ENCODE measurements at places on chromosomes 4 and X. TPM values are rescaled to one million over a fixed set of nuclear protein-coding genes. Genes with fewer than 3 reads are reported as not detected.

Gene SLC6A8
- total RNA-seq, result 43.4 TPM

Gene XAGE2
- total RNA-seq, result not detected

- DNase-seq, result no peak
Observed at GRCh38 chrX:21255032-21255618, 119.1 kb upstream of the CNKSR2 start.

GRCh38 chrX:11363069-11363594 lies 69.9 kb downstream of the AMELX start:
- DNase-seq, result no peak

GRCh38 chrX:7027071-7027470 lies 120.4 kb upstream of the STS start:
- no peak for DNase-seq

GRCh38 chr4:187416216-187416615 lies 579.4 kb upstream of the ZFP42 start:
- no peak for DNase-seq

DNA sequence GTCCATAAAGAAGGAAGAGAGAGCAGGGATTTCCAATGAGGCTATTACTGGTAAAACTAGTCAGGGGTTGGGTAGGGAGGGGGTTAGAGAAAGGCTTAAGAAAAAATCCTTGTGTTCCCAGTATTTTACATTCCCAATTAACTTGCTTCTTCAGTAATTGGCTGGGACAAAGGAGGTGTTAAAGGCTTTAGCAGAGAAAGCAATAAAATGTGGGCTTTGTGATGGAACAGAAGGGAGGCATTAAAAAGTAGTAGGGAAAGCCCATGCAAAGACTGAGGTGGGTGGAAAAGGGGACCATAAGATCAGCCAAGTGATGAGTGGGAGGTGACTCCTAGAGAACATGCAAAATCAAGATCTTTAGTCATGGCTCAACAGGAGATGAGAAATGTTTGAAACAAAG lies 1467.2 kb downstream of the RPA4 start:
- no peak for DNase-seq

- DNase-seq, result no peak
Observed at GRCh38 chr4:7330031-7330596, 104.6 kb downstream of the PSAPL1 start.

DNA sequence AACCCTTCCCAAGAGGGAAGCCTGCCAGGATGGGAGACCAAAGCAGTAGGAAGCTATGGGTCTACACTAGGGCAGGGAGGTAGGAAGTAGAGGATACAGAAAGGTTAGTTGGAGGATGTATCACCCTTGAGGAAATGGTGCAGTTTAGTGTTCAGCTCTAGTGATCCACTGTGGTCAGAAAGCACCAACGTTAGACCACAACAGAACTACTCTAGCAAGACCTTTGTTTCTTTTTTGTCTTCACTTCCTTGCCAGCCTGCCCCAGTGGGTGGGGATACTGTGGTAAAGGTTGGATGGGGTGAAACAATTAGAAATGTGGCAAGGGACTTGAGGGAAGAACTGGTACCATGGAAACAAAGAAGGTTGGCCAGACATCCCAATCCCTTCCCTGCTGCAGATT lies 83.3 kb downstream of the DDIT4L start:
- DNase-seq, result no peak

DNA sequence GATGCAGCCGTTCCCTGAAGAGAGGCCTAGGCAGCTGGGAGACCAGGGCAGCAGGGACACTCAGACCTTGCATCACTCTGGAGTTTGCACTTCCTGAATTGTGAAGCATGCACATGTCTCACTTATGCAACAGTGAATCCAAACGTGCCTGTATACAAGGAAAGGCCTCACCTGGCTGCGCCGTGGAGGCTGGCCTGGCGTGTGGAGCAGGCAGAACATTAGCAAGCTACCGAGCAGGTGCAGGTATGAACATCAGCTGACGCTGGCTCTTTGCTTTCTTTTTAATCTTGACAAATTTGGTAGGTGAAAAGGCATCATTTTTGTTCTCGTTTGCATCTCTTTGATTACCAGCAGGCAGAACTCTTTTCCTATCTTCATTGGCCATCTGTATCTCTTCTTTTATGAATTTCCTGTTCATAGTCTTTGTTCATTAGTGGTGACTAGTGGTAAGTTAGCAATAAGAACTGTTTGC lies 37.1 kb upstream of the IRAK1 start:
- no peak for DNase-seq

- no peak for DNase-seq
Observed at GRCh38 chr4:56979421-56980072, 851 bp downstream of the POLR2B start.

- no peak for DNase-seq
Observed at GRCh38 chr4:56575820-56576429, 70.3 kb downstream of the ARL9 start.

- no peak for DNase-seq
Observed at GRCh38 chr4:147110473-147111367, 165.1 kb upstream of the TTC29 start.

DNA sequence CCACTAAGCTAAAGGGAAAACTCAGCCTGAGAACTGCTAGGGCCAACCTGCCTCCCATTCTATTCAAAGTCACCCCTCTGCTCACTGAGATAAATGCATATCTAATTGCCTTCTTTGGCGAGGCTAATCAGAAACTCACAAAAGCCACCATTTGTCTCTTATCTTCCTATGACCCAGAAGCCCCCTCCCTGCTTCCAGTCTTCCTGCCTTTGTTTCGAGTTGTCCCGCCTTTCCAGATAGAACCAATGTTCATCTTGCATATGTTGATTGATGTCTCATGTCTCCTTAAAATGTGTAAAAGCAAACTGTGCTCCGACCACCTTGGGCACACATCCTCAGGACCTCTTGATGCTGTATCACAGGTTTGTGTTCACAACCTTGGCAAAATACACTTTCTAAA lies 459.8 kb downstream of the FSTL5 start:
- no peak for DNase-seq

DNA sequence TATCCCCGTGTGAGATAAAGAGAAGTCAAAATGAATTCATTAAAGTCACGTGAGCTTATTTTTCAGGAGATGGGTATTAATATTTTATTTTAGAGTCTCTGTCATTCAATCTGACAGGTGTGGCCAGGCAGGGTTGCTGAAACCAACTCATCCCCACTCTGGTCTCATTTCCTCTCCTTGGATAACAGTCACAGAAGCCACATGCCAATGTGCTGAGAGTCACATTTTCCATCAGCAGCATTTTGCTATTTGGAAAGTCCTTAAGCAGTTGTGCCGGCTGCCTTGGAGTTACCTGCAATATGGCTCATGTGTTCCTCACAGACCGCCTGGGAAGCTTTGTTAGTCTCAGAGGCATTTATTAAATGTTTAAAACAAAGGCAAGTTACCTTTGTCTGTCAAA lies 302.3 kb downstream of the DCHS2 start:
- no peak for DNase-seq

DNA sequence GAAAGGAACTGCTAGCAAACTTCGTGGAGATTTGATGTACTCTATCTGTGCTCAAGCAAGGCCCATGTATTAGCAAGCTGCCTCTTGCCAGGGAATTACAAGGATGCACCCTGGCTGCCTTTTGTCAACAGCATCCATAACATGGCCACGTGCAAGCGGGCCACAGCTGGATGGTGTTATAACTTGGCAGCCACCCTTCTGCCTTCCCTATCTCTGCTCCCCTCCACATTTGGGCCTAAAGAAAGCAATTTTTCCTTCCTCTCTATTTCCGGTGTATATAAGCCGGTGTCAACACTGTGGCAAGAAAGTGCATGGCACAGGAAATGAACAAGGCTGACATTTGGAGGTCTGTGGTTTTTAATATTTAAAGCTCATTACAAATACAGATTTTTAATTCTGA lies 94.8 kb downstream of the CLNK start:
- no peak for DNase-seq

Gene TMEM131L
- 13.4 TPM for total RNA-seq

Gene KDR
- total RNA-seq, result not detected

DNA sequence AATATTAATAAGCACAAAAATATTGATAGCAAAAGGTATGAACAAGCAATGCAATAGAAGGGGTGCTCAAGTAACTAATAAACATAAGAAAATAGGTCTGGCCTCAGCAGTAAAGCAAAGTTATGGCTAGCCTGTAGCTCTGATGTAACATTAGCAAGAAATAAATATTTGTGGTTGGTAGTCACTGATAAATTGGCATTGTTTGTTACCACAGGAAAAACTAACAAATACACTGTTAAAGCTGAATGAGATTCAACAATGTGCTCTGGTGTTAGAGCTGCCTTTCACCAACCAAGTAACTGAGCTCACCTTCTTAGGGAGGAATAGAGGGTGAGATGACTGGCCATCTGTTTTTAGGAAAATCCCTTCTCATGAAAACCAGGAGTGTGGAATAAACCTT lies 71.4 kb downstream of the AREG start:
- DNase-seq, result no peak

Gene MRPS18C
- 65.5 TPM for total RNA-seq

- DNase-seq, result no peak
Observed at GRCh38 chr4:162506253-162506652, 342.5 kb upstream of the FSTL5 start.

DNA sequence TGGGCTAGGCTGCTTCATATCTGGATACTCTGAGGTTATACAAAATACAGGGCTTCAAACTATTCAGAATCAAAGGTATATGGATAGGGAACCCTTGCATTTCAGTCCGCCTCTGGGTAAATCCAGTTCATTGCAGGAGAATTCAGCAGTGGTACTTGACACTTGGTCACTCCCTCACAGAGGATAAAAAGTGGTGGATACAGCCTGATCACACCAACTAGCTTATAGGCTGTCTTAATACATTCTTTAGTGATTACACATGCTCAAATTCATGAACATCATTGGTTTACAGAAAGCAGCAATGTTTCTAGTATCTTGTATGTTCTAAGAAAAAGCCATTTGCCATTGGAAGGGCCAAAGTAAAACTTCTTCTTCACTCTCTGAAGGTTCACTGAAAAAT lies 104.8 kb upstream of the PDE5A start:
- no peak for DNase-seq

Gene ARHGAP10
- 25.9 TPM for total RNA-seq

DNA sequence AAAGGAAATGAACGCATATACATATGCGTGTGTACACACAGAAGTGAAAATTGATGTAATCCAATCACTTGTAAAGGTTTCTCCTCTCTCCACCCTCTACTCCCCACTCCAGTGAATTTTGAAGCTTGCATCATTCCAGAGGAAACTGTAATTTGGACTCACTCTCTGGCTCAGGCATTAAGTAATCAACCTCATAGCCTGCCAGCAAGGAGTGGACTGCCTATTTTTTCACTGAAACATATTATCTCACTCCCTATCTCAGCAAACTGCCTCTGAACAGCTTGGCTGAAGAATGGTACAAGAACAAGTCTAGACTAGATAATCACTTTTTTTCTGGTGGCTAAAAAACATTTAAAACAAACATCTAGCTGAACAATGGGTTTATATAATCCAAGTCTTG lies 124.2 kb downstream of the C4orf51 start:
- DNase-seq, result peak; percentile 89

Gene ADH4
- not detected for total RNA-seq

GRCh38 chr4:183659872-183660242 lies 764 bp downstream of the TRAPPC11 start:
- DNase-seq, result no peak

DNA sequence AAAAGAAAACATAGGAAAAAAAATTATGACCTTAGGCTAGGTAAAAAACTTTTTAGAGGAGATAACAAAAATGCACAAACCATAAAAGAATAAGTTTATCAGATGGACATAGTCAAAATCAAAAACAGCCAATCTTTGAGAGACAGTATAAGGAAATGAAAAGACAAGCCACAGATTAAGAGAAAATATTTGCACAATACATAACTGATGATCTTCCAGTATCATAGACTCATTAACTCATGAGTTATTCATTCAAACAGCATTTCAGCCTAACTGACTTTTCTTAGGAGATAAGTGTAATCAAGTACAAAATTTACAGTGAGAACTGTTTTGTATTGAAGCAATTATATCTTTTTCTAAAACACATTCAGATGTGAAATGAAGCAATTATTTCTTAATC lies 183.8 kb downstream of the FBXO8 start:
- no peak for DNase-seq

Gene FTSJ1
- 160 TPM for total RNA-seq

DNA sequence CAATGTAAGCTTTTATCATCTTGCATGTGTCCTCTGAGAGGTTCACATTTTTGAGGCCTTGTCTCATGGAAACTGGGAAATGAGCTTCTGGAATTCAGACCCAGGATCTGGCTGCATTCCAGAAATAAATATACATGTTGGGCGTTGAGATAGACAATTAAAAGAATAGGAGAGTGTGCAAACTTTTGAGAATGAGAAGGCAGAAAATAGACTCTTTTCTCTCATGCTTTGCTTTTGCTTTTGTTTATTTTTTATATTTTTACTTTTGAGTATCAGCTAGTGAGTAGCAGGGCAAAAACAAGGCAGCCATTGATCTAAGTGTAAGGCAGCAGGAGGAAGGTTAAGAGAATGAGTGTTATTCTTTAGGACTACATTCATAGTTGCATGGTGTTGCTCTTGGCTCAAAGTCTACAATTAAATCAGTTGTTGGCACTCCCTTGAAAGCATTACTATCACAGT lies 12.4 kb downstream of the SHROOM3 start:
- DNase-seq, result no peak

DNA sequence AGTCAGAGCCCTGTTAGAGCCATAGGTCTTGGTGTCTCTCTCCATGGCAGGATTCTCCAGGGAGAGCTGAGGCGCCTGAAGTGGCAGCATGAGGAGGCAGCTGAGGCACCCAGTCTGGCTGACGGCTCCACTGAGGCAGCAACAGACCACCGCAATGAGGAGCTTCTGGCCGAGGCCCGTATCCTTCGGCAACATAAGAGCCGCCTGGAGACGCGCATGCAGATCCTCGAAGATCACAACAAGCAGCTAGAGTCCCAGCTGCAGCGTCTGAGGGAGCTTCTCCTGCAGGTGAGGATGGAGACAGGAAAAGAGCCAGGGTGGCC lies 32.9 kb downstream of the TAF7L start:
- no peak for DNase-seq

GRCh38 chr4:102439236-102439614 lies 61.9 kb upstream of the NFKB1 start:
- DNase-seq, result peak; percentile 86

DNA sequence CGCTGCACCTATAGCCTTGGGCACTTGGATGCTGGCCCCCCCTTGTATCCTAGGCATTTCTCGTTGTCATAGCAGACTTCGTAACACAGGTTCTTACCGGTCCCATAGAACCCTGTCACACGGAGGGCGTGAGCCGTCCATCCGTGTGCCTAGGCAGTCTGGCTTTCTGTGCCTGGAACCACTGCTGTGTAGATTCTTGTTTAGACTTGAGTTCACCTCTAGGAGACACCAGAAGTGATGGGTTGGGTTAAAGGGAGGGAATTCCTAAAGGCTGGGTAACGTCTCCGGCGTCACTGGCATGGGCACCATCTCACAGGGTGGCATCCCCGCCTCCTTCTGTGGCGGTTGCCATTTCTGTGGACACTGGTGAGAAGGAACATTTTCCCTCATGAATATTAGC lies 13.5 kb upstream of the NKX1-1 start:
- no peak for DNase-seq

Gene ADH1B
- not detected for total RNA-seq

Gene PAGE2B
- total RNA-seq, result not detected

- no peak for DNase-seq
Observed at GRCh38 chrX:90012395-90012794, 90.7 kb downstream of the TGIF2LX start.

Gene CLDN22
- not detected for total RNA-seq

All from foreskin keratinocyte (primary cell).